NCI-H226 (cell line): ENCODE measurements at places on chromosomes 7 and 10.
A peak's percentile ranks its signal among the peaks of the same experiment; 100 is the strongest.

DNA sequence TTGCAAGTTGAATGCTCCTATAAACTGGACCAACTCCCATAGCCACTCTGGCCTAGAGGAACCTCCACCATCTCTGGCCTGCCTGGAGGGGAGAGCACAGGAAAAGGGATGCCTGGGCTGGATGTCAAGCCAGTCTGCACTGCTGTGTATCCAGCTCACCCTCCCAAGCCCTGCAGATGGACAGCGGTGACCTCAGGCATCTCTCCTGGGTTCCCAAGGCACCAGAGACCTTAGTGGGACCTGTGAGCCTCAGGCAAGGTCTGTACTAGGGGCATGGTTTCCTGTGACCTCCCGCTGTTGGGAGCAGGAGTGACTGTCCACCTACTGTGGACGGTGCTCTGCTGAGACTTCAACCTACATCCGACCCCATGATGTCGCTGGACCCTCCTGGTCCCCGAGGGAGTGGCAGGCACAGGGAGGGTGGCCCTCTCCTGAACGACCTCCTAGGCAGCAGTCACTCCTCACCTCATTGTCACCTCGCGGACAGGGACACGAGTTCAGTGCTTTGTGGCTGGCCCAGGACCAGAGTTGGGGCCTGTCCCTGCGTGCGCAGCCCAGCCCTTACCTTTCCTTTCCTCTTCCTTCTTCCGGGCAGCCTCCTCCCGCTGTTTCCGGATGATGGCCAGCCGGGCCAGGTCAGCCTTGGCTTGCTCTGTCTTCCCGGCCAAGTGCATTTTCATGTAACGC lies 11.0 kb downstream of the PDAP1 start:
- no peak for DNase-seq

GRCh38 chr7:105617280-105618015 lies 36.2 kb upstream of the EFCAB10 start:
- DNase-seq: no peak

DNA sequence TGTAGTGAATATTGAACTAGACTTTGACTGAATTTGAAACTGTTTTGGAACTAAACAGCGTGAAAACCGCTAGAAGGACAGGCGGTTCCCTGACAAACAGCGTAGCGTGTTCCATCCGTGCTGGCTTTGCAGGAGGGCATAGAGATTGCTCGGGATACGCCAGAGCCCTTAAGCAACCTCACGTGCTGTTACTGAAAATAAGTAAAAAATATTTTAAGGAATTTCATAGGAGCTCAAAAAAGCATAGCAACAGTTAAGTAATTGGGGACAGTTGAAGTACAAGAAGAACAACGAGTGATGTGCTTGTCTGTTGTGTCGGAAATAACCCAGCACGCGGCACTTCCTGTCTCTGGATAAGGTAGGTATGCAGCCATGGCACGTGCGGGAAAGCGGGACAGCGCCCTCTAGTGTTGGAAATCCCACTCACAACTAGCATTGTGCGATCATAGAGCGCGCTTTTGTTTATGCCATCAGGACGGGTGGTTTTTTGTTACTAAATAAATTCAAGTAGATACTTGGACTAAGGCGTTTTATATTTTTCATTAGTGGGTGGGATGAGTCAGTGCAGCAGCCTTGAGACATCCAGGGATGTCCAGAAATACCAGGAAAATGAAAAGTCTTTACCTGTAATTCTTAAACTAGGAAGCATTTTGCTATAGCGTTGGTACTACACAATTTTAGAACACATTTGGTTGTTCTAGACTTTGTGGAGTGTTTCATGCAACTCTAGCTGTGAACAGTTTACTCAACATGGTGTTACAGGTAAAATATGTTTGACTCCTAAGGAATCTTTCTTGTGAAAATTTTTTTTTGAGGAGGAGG lies 50.4 kb downstream of the DNAJB6 start:
- DNase-seq: peak; percentile 64

GRCh38 chr10:12077580-12078180 lies 8.9 kb downstream of the DHTKD1 start:
- no peak for DNase-seq

- no peak for DNase-seq
Observed at GRCh38 chr7:106692450-106693051, 31.6 kb upstream of the CCDC71L start.
